ENCODE measurements at places on chromosomes 4 and X. TPM values are rescaled to one million over a fixed set of nuclear protein-coding genes. Genes with fewer than 3 reads are reported as not detected.

Gene UGT2B17
- total RNA-seq = 0.20 TPM

Gene SUPT20HL2
- total RNA-seq = not detected

Gene TLR3
- total RNA-seq = 5.8 TPM

Gene MID1
- 18.3 TPM for total RNA-seq

Gene TBC1D19
- total RNA-seq = 2.7 TPM

Gene FRMPD3
- 0.04 TPM for total RNA-seq

Gene PCDH7
- 13.6 TPM for total RNA-seq

Gene SHISA3
- total RNA-seq = not detected

Gene MTMR8
- total RNA-seq = 2.1 TPM

Gene CFAP47
- total RNA-seq = not detected

Gene PCDH10
- total RNA-seq = 0.04 TPM

Gene KCTD8
- not detected for total RNA-seq

Gene REELD1
- not detected for total RNA-seq

Gene VSIG1
- 0.48 TPM for total RNA-seq

Gene SYNPO2
- 13.3 TPM for total RNA-seq

Gene MORC4
- 13.9 TPM for total RNA-seq

Gene ETDA
- total RNA-seq = not detected

Gene EXOC1L
- not detected for total RNA-seq

Gene MAGEE2
- total RNA-seq = not detected

Gene GPC3
- 0.28 TPM for total RNA-seq

Gene MMRN1
- total RNA-seq = 6.8 TPM

Gene P2RY8
- total RNA-seq = 0.52 TPM
